ENCODE measurements at places on chromosomes 7 and 10. TPM values are rescaled to one million over a fixed set of nuclear protein-coding genes. Genes with fewer than 3 reads are reported as not detected.

GRCh38 chr10:65751218-65751617, 1174.6 kb upstream of the LRRTM3 start:
- DNase-seq: no peak
- no peaks in the 10 kb centered on the region for H3K36me3 ChIP-seq
- no peak overlapping the region for H3K27ac ChIP-seq
- no peaks in the 10 kb centered on the region for H3K27me3 ChIP-seq
- H3K4me1 ChIP-seq: no peaks in the 10 kb centered on the region

GRCh38 chr10:88127269-88127668, 263.8 kb downstream of the PTEN start:
- no peak overlapping the region for H3K4me3 ChIP-seq
- no peaks in the 10 kb centered on the region for H3K36me3 ChIP-seq
- H3K27ac ChIP-seq: no peak overlapping the region
- no peak for DNase-seq
- H3K4me1 ChIP-seq: peaks cover 2% of the 10 kb centered on the region

JCAD gene
- 82.4 TPM for total RNA-seq

- no peaks in the 10 kb centered on the region for H3K36me3 ChIP-seq
- no peak overlapping the region for H3K27ac ChIP-seq
- no peaks in the 10 kb centered on the region for H3K27me3 ChIP-seq
- no peak overlapping the region for H3K4me3 ChIP-seq
- no peaks in the 10 kb centered on the region for H3K4me1 ChIP-seq
- DNase-seq: no peak
Observed at GRCh38 chr7:100840470-100841100, 11.9 kb upstream of the SLC12A9 start.

PRSS1 gene
- total RNA-seq: 5.6 TPM

VENTX gene
- total RNA-seq: 7.4 TPM

DNA sequence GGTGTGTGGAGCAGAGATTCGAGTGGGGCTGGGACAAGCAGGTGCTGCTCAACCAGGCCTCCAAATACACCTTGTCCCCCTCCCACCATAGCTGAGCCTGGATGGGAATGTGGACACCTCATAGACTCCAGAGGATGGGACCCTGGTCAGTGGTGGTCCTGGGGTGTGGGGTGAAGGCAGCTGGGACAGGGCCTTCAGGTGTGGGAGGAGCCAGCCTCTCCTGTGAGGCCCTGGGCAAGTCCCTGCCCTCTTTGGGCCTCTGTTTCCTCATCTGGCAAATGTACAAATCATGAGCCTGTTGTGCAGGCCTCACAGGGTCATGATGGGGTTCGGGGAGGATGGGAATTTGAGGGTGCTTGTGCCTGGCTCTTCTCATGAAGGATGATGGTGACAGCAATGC, 362.9 kb upstream of the NUPR2 start:
- H3K4me1 ChIP-seq: no peaks in the 10 kb centered on the region
- no peaks in the 10 kb centered on the region for H3K27me3 ChIP-seq
- no peaks in the 10 kb centered on the region for H3K36me3 ChIP-seq
- no peak overlapping the region for H3K4me3 ChIP-seq

All from aorta (tissue), 5 donors.